ENCODE measurements at places on chromosomes 5 and 9. TPM values are rescaled to one million over a fixed set of nuclear protein-coding genes. Genes with fewer than 3 reads are reported as not detected.

- peak; percentile 79 for DNase-seq
These were observed 2.1 kb downstream of the MXD3 start for GRCh38 chr5:177309351-177310191.

DNA sequence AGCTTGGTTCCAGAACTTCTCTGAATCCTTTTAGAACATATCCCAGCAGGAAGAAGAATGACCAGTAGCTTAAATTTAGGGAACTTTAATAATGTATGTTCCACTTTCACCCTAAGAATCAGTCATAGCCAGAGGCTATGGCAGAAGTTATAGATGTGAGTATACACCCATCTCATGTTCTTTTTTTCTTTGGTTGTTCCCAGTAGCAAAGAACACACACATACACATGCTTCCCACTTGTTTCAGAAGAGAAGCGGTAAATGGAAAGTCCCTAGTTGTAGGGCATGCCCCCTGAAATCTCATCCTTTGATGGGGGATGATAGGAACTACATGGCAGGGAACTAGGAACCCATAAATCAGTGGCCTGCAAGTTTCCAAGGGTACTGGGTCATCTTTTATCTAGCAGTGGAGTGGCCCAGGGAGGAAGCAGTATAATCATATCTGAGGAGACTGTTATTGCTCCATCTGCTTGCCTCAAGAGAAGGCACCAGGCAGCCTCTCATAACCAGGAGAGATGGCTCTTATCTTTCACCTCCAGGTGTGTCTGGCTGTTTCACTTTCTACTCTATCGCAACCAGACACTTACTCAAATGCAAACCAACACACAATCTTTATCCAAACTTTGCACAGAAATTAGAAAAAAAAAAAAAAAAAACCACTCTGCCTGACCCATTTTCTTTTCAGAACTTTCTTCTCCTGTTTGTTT lies 109.5 kb downstream of the SNCAIP start:
- DNase-seq: no peak

- DNase-seq: peak; percentile 47
These were observed 27.1 kb upstream of the SLC6A19 start for GRCh38 chr5:1174122-1174936.

GRCh38 chr9:33860200-33860871 lies 43.4 kb downstream of the UBE2R2 start:
- DNase-seq: no peak

DNA sequence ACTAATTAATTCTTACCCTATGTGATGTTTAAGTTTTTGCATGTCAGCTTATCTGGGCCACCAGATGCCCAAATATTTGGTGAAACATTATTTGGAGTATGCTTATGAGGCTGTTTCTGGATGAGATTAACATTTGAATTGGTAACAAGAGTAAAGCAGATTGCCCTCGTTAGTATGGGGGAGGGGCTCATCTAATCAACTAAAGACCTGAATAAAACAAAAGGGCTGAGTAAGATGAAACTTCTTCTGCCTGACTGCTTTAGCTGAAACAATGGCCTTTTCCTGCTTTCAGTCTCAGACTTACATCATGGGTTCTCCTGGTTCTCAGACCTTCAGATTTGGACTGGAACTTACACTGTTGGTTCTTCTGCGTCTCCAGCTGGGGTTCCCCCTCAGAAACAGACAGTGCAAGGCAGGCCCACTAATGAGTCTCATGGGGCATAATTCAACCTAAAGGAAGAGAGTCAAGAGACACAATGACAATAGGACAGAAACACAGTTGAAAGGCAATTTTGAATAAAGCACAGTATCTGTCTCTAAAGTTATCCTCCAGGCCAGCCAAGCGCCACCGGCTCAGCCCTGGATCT lies 288.4 kb downstream of the CAAP1 start:
- DNase-seq: no peak

DNA sequence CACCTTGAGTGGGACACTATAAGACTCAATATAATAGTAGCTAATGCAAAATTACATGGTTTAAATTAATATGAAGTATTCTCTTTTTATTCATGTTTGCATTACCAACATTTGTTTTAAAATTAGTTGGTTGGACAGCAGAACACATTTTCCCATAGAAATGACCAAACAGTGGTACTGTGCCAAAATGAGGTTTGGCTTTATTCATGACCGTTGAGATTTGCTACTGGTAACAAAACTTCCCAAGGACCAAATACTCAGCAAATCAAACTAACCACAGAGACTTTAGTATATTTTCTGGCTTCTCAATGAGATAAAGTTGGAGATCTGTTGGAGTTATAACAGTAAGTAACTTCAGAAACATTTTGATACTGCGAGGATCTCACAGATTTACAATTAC lies 637.8 kb upstream of the MEF2C start:
- no peak for DNase-seq

- DNase-seq: no peak
These were observed 29.5 kb downstream of the LAMC3 start for GRCh38 chr9:131038256-131039128.

- DNase-seq: no peak
These were observed 73.7 kb upstream of the FST start for GRCh38 chr5:53406630-53407316.

DNA sequence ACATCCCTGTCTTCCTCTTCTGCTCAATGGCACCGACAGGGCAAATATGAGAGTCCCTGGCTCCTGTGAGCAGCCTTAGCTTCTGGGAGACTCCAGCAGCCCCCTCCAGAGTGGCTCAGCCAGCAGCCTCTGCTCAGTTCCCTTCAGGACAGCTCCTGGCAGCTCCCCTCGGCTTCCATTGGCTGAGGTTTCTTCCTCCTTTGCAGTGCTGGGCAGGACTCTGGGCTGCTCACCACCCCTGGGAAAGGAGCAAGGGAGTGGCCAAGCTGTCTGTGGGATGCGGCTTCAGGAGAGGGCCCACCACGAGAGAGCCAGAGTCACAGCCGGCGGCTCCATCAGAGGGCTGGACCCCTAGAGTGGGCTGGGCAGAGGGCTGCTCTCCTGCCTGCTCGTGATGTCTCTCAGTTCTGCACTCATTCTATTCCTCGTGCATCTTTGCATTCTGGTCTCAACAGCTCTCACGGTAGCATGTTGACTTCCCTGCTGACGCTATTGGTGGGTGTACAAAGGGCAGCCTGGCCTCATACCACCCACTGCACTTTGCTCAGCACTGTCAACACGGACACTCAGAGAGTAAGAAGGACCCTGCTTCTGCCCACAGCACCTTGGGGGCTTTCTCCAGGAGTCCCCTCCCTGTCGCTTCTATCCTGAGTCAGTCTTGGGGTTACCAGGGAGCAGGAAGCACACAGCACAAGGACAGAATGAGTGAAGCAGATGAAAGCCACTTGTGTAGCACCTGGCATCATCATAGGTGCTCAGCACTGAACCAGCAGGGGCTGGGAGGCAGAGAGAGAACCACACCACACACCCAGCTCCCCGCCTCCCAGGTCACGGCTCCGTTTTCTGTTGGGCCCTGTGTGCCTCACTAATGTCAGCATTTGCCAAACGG lies 80.9 kb upstream of the ALDH1B1 start:
- DNase-seq: no peak

DNA sequence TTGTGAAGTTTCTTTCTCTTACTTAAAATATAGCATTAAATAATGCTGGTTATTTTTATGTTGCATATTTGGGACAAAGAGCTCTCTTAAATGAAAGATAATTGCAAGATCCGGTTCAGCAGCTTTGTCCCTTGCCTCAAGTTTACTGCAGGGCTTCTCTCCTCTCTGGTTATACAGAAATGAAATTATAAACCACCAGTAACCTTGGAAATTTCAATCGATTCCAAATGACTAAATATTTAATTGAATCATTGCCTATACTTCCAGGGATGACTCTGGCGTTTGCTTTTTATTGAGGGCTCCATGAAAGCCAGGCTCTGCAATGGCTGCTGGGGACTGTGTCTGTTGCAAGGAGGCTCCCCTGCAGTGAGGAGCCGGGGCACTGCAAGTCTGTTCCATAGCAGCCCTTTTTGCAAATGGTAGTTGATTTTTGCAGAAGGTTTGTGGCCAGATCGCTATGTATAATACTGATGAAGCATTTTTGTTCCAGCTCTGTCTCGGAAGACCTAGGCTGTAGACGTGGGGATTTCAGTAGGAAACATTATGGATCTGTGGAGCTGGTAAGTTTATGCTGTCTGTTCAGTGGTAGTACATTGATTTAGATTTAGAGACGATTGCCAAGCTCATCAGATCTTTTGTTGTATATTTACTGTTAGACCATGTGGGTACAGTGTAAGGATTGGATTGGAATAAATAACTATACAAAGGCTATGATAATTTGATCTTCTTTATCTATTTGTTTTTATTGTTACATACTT lies at the start of gene GARNL3:
Gene GARNL3 (plus strand): TSS at position 313 of the 758 bp plus-strand sequence. CDS start 104 bp downstream, at position 417.
- DNase-seq: no peak

DNA sequence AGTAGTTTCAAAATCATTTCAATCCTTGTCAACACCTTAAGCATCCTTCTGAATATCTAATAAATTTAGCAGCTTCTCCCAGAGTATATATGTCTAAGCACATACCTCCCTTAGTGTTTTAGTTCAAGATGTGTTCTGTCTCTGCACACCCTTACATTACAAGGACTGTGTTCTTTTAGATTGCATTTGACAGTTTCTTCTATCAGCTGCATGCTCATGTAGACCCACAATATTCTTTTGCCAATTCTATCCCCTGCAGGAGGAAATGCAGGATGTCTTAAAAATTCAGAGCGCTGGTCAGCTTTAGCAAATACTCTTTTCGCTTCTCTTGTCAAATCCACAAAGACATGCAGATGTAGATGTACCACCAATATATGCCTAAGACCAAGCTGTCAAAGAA lies 145.8 kb upstream of the SLC30A5 start:
- no peak for DNase-seq

GRCh38 chr5:155402927-155403640 lies 389.5 kb downstream of the KIF4B start:
- DNase-seq: no peak

DNA sequence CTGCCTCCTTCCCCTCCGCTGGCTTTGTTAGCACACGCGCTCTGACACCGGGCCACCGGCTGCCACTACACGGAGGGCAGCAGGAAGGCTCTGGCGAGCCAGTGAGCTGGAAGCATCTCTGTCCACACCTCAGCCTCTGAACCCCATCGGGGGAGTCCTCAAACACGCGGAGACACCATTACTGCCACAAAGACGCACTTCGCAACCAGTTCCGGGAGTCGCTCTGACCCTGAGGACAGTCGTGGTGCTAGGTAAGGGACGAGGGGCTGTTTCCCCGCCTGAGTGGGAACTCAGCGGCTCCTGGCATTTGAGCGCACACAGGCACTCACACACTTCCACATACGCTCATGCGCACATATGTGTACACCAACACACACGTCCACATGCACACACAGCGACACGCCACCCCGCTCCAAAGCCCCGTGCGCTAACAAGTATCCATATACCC lies 160.0 kb downstream of the C9orf152 start:
- no peak for DNase-seq

DNA sequence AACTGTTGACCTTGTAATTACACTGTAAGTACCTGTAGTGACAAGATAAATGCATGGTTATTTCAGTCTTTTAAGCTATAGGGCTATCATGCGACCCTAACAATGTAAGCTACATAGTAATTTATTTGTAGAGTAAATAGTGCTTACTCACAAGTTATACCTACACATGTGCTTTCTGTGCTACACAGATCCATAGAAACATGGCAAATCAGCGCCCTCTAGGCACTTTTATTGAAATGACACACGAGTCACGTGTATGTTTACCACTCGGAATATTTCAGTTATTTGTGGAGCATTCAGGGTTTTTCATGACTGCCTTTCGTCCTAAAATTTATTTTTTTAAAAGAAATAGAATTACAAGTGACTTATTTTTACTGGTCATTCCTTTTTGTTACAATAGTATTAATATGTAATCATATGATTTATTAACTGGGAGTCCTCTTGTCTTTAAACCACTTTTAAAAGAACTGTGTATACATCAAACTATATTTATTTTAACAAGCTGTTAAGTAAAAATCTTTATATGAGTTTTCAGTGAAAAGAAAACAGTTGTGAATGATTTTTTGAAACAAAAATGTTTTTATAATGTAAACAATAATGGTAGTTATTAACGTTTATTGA lies 1242.3 kb upstream of the WWC1 start:
- DNase-seq: no peak

- no peak for DNase-seq
These were observed 669.6 kb upstream of the ZNF608 start for GRCh38 chr5:125416055-125416454.

- no peak for DNase-seq
These were observed 374.2 kb upstream of the TYRP1 start for GRCh38 chr9:12318732-12319685.

DNA sequence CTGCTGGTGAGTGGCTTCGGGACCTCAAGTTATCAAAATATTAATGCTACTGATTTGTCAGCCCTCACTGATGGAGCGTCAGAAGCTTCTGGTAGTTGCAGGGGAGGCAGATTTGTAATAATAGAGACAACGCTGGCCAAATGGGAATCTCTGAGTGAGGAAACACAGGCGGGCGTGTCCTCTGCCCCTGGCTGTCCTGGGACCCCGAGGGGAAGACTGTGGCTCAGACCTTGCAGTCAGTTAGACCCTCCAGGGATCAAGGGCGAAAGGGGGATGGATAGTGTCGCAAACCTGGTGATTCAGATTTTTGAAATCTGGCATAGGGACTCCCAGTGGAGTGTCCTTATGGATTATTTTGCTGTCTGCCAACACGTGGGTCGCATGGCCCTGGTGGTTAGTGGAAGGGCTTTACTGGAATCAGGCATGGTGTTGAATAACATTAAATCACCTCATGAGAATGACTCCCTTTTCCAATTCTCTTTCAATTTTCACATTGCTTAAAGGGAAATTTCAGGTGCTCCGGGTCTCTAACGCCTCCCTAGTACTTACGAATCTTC lies 35.1 kb upstream of the NTNG2 start:
- DNase-seq: no peak

- no peak for DNase-seq
These were observed 152.7 kb upstream of the ADRA1B start for GRCh38 chr5:159763562-159763961.

The SLC34A1 gene
- 1.4 TPM for total RNA-seq

The CD72 gene
- 11.8 TPM for total RNA-seq

The PCDHB7 gene
- total RNA-seq: not detected

The RNF208 gene
- 2.5 TPM for total RNA-seq

The OMD gene
- total RNA-seq: not detected

The PGGT1B gene
- total RNA-seq: 43.6 TPM

The PCDHA9 gene
- not detected for total RNA-seq

The CCDC171 gene
- total RNA-seq: 2.1 TPM

The SLC12A2 gene
- total RNA-seq: 14.8 TPM

The KIAA0825 gene
- total RNA-seq: 1.7 TPM

The IQGAP2 gene
- total RNA-seq: 124 TPM
